Choroid plexus epithelial cell (primary cell): ENCODE measurements at places on chromosomes 6 and 20.

DNA sequence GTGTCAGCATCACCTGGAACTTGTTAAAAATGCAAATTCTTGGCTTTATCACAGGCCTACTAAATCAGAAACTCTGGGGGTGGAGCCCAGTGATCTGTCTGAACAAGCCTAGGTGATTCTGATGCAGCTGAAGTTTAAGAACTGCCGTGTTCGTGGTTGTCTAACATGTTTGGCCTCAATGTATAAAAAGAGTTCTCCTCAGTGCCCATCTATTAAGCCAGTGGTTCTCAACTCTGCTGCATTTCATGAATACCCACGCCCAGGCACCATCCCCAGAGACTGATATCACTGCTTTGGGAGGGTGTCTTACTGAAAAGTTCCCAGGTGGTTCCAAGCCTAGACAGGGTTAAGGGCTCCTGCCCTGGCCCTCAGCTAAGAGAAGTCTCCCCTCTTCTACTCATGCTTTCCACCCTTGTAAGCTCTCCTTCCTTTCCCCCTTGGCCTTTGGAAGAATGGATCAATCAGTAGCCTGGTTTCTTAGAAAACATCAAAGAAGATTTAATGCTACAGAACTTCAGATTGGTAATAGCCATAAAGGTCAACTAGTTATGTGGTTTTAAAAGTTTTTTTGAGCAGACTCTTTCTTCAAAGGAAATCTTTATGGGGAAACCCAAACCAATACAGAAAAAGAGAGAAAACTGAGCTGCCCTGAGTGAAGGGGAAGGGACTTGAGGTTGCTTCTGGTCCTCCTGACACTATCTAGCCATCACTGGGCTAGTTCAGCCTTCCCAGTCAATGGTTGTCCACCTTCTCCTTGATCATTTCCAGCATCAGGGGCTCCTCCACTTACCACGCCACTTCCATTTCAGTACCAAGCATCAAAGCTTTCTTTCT is 38.9 kb upstream of the TNFAIP3 start:
- DNase-seq: no peak

- peak; percentile 51 for DNase-seq
Measured at GRCh38 chr20:58891718-58892140, 39.2 kb downstream of the GNAS start.

- no peak for DNase-seq
Measured at GRCh38 chr6:91483415-91484105, 896.7 kb upstream of the MAP3K7 start.

DNA sequence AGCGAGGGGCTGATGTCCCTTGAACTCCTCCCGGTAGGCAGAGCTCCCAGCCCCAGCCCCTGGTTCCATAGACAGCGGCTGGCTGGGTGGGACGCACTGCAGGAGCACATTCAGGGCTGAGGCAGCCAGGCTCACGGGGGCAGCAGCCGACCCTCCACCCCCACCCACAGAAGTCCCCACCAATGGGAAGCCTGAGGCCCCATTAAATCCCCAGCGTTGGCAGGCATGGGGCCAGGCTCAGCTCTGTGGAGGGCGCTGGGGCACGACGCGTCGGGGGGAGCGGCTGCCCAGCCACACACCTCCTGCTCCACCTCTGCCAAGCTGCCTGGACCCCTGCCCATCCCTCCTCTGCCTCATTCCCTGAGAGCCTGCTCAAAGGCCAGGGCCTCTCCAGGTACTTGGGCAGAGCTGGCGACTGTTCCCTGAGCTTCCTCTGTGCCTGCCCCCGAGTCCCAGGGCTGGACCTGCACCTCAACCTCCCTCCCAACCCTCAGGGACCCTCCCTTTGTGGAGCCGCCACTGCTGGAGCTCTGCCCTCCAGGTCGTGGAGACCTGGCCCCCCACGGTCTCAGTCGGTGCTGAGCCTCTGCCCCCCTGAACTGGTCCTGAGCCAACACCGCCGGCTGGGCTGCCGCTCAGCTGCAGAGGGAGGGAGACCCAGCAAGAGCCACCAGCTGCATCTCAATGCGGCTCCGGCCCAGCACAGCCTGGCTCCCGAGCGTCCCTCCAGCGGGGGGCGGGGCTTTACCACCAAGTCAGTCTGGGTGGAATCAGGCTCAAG is 9.1 kb downstream of the CHRNA4 start:
- DNase-seq: no peak

GRCh38 chr20:3407040-3407770 is at the start of gene DNAAF9:
Gene DNAAF9 (minus strand): TSS chr20:3407669. CDS start chr20:3407557, 112 bp downstream.
- peak; percentile 39 for DNase-seq

GRCh38 chr20:48740292-48740649 is 87.5 kb downstream of the PREX1 start:
- DNase-seq: no peak
